ENCODE measurements at places on chromosomes 7 and 10.

- DNase-seq: no peak
Observed at GRCh38 chr7:98221611-98222532, 10.6 kb downstream of the BHLHA15 start.

- DNase-seq: no peak
Observed at GRCh38 chr10:97000487-97001182, 168.5 kb downstream of the LCOR start.

- no peak for DNase-seq
Observed at GRCh38 chr10:130167707-130168106, 31.5 kb downstream of the GLRX3 start.

GRCh38 chr10:7388602-7389001 lies 22.2 kb downstream of the SFMBT2 start:
- DNase-seq: no peak

GRCh38 chr10:37222046-37222445 lies 96.6 kb downstream of the ANKRD30A start:
- DNase-seq: no peak

DNA sequence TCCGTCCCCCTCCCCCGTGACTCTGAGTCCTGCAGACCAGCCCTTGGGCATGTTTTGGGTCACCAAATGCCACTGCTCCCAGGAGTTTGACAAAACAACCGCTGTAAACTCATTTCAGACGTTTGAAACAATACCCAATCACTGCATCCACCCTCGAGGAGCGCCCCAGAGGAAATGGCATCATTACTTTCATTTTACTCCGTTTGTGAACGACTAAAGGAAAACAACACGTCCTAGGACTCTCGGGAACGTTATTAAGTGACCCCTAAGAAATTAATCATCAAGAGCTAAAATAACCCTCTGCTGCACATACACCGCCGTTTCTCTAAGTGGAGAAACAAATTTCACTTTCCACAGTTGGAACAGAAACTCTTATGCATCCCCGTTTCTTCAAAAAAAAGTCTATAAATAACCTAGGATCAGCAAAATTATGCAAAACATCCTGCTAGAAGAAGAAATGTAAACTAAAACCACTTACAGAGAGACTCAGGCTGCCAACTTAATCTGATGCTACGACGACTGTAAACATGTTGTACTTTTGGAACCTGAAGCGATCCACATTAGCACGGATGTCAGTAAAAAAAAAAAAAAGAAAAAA lies 109.9 kb upstream of the EFCAB10 start:
- peak; percentile 20 for DNase-seq

GRCh38 chr7:118259115-118259514 lies 34.6 kb downstream of the ANKRD7 start:
- no peak for DNase-seq

DNA sequence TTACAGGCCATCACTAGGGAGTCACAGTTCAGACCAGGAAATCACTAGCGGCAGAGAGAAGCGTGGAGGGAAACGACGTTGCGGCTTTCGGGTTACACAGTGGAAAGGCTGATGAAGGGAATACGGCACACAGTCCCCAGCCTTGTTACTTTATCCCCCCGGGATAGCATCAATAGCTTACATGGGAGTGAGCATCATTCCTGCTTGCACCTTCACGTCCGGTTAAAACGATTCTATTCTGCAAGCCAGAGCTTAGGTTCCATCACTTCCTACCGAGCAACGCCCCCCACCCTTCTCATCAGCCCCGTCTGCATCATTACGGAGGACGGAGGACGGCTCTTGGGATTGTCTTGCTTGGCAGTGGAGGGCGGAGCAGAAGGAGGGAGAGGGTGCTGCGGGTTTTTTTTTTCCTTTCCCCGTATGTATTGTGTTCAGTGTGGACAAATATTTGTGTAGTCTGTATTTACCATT lies 124.9 kb downstream of the CLEC2L start:
- no peak for DNase-seq

DNA sequence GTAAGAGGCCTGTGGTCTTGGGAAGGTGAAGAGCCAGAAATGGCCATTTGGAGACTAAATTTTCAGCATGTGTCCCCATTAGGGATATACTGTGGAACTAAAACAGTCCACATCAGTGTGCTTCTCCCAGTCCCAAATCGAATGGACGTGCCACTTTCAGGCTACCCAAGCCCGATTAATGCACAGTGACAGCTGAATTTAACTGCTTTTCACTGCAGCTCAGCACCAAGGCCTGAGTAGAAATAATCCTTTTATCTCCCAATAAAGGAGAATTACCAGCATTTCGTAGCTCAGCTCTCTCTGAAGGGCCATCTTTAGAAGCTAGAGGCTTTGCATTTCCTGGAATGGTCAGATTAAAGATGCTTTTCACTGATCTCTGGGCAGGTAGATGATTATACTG lies 183.3 kb downstream of the NPSR1 start:
- DNase-seq: no peak

- DNase-seq: no peak
Observed at GRCh38 chr10:50552771-50553535, 70.8 kb downstream of the SGMS1 start.

- DNase-seq: no peak
Observed at GRCh38 chr7:26584987-26585665, 279.3 kb downstream of the SKAP2 start.

DNA sequence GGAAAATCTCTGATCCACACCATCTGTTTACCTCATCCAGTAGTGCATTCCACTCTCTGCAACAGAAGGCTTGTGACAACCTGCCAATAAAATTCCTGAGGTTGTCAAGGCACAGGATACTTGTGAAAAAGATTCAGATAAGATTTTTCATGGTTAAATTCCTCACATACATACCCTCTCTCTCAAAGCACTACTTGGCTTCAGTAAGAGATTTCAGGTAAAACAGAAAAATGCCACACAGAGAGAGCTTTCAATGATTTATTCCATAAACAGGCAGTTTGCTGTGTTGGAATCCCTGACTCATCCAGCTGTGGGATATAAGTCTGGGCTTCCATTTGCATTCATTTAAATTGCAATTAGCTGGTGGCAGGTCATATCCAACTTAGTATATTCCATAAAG lies 99.7 kb upstream of the CAV2 start:
- peak; percentile 72 for DNase-seq

Measured in muscle of back (tissue), 13 donors.